ENCODE measurements at places on chromosomes 6 and 20.

DNA sequence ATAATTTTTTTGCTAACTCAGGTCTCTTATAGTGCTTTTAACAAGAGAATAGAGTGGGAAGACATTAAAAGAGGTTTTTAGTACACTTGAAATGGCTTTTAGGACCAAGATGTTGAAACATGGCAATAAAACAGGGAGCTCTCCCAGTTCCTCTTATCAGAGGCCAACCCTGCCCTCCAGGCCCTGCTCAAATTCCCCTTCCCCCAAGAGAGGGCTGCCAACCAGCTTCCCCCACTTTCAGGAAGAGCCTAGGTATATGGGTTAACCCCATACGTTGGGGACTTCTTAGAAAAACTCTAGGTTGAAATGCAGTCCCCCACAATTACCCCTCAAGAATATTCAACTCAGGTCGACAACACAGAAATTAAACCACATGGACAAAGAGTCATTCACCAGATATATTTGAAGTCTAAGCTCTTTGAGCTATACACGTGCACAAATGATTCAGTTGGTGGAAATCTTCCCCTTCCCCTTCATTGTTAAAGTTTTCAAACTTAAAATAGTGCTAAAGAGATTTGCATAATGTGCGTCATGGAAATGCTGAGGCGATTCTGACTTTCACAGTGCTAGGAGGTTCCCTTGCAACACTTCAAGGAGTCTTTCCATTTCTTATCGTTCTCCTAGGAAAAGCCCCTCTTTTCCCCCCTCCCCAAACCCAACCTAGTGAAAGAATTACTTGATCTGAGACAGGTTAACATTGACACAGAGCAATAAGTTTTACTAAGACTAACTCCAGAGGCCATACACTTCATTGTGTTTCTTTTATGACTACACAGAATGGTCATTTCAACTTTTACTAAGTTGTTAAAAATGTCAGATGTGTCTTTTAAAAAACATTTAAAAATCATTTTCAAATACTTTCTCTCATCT is 49.8 kb upstream of the ENPP5 start:
- no peak for DNase-seq

DNA sequence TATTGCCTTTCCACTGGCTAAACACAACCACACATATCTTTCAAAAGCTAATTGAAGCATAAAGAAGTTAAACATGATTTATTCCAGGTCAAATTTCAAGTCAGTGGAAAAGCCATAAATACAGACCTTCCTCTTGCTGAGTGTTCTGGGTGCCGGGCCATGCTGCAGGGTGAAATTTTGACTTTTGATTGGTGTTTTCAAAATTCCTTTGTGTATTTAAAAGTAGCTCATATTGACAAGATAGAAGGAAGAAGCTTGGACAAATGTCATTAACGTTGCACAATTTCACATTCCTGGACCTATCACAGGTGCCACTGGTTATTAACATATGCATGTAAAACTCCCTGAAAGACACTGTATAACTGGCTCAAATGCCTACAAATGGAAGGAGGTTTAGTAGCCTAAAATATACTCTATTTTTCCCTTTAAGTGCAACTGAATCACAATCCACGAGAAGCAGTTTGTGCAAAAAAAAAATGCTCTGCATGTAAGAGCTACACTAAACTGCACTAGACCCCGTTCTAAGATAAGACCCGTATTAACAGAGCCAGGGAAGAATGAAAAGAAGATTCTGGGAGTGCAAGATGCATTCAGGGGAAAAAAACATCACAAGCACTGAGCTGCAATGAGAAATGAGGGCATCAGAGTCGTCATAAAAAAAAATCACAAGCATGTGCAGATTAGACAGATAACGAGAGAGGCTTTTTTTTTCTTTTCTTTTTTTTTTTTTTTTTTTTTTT is 30.4 kb downstream of the ATXN1 start:
- DNase-seq = no peak

DNA sequence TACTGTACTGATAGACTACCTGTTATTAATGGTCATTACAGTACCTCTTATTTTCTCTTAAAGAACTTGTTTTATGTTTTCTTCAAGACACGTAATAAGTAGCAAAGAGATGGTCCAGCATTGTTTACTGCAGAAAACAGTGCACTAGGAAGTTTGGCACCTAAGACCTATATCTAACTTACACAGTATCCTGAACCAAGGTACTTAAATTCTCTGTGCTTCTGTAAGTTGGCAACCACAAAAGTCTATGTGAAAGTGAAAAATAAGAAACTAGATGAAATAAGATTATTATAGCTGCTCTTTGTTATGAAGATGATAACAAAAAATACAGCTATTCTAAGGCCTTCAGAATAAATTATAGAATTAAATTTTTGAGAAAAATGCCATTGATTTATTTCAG is 411.7 kb upstream of the SOX4 start:
- DNase-seq = no peak

- no peak for DNase-seq
These were observed 454.9 kb downstream of the C6orf118 start for GRCh38 chr6:164854526-164854925.

DNA sequence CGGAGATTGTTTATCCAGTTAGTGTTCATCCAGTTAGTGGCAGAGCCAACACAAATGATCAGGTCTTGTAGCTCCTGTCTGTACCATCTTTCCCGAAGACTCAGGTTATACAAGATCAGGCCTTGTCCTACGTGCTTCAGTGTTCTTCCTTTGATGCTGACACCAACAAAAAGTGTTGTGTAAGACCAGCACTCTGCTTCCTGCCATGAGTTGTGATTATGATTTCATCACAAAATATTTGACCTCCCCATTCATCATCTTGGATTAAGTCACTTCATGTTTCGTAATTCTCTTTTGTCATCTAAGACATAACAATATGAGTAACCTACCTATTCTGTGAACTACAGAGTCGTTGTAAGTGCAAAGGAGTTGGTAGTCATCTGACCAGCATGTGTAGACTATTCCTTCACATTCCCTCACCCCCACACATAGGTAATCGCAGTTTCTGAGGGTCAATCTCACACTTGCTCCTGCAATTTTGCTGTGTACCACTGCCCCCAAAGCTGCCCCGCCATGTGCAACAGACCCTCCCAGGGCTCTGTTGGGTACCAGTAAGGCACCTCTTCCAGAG is 135.6 kb upstream of the SLC22A23 start:
- no peak for DNase-seq

GRCh38 chr6:128595544-128595943 is 75.1 kb upstream of the PTPRK start:
- DNase-seq = no peak

GRCh38 chr6:15481390-15482291 is 181.2 kb downstream of the DTNBP1 start:
- no peak for DNase-seq

DNA sequence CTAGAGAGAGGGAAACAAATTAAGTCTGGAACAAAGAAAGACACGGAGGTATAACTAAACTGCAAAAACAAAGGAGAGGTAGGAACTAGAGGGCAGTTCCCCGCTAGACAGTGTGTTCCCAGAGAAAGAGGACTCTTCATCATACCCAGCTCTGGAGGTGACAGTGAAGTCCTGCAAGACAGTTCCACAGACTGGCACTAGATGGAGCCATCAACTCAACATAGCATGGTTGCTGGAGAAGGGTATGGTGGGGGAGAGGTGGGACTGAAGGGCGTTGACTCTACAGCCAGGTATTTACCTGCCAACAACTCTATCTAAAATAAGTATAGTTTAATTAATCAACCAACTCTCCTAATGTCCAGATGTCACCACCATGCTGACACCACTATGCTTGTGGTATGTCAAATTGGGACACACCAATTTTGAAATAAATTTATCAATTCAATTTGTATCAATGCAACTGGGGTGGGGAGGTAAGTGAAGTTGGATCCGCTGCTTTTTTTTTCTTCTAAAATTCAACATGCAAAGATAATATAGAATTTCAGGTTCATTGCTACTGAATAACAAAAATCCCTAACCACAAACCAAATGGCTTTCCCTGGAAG is 9.7 kb downstream of the BACH2 start:
- DNase-seq = no peak

DNA sequence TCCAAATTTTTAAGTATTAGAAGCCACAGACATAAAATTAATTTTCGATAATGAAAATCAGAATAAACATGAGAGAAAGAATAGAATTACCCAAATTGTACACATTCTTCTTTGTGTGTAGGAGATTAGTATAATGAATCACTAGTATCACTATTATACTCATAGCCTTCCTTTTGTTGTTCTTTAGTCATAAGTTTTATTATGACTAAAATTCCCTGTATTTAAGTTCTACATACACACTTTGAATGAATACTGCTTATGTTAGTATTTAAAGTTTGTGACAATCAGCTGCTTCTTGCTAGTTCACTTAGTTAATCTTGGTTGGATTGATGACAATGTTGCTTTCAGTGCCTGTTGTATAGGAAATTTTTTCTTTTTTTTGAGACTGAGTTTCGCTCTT is 72.7 kb downstream of the CCDC170 start:
- DNase-seq = no peak

DNA sequence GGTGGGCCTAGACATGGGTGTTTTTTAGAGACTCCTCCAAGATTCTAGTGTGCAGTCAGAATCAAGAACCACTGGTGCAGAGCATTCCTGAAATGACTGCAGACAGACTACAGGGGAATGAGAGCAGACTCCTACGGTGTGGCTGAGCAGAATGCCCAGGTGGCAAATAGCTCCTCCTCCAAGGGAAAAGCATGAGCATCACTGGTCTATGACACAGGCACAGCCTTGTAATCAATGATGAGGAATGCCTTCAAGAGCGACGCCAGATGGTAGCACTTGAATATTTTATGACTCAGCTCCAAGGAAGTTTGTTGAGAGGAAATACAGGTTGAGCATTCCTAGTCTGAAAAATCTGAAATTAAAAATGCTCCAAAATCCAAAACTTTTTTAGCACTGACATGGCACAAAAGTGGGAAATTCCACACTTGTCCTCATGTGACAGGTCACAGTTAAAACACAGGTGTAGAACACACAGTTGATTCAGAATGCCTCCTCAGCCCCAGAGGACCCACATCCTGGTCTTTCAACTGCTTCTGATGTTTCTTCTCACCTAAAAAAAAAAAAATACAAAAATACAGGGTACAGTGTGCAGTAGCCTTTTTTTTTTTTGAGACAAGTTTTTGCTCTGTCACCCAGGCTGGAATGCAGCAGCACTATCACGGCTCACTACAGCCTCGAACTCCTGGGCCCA is 10.6 kb upstream of the FAM8A1 start:
- DNase-seq = peak; percentile 58

- DNase-seq = no peak
These were observed 94.4 kb upstream of the BMP2 start for GRCh38 chr20:6673071-6673470.

GRCh38 chr6:170049641-170050561 is 241.0 kb downstream of the DLL1 start:
- no peak for DNase-seq

All from SJSA1 (cell line).